ENCODE measurements at places on chromosomes 12 and 14.

DNA sequence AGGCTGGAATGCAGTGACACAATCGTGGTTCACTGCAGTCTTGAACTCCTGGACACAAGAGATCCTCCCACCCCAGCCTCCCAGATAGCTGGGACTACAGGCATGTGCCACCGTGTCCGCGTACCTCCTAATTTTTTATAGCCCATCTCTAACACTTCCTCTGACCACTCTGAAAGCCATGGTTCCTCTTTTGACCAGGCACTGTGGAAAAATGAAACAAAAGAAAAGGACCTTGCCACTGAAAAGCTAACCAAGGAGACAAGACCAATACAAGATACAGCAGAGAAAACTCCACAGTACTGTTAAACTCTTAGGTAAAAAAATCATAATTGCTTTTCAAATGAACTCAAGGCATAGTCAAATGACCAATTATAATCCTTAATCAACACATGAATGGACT, 233.3 kb downstream of the NEDD1 start:
- no peak overlapping the region for H3K4me3 ChIP-seq
- no peak overlapping the region for H3K27ac ChIP-seq
- H3K27me3 ChIP-seq: peaks cover 10% of the 10 kb centered on the region
- no peaks in the 10 kb centered on the region for H3K36me3 ChIP-seq
- DNase-seq: no peak

DNA sequence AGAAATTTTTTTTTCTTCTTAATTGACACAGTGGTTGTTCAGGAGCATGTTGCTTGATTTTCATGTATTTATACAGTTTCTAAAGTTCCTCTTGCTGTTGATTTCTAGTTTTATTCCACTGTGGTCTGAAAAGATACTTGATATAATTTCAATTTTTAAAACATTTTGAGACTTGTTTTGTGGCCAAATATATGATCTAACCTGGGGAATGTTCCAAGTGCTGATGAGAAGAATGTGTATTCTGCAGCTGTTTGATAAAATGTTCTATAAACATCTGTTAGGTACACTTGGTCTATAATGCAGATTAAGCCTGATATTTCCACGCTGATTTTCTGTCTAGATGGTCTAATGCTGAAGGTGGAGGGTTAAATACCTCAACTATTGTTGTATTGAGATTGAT, 151.4 kb upstream of the IFNG-AS1 start:
- no peak overlapping the region for H3K27ac ChIP-seq
- H3K27me3 ChIP-seq: peaks cover 7% of the 10 kb centered on the region
- no peaks in the 10 kb centered on the region for H3K4me1 ChIP-seq
- H3K4me3 ChIP-seq: no peak overlapping the region
- no peak for DNase-seq

- no peak overlapping the region for H3K4me3 ChIP-seq
- H3K4me1 ChIP-seq: peaks cover 2% of the 10 kb centered on the region
- no peak overlapping the region for H3K27ac ChIP-seq
These were observed 60.4 kb downstream of the TTC9 start for GRCh38 chr14:70702161-70702560.

DNA sequence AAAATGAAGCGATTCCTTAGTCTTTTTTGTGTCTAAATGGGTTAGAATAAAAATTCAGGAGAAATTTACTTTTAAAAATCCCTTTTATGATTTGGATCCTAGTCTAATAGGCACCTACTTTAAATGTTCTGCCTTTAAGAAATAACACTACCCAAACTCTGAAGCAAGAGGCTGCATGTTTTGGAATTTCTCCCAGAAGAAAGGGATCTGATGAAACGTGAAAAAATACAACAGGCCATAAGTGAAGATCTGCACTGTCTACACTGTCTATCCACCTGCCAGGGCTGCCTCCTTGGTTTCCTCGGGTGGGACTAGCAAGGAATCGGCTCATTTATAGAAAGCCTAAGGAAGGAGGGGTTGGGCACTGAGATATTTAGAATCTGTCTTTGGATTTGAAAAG, 22.1 kb downstream of the ACVR1B start:
- no peak for DNase-seq
- H3K27ac ChIP-seq: no peak overlapping the region
- H3K4me3 ChIP-seq: peak overlapping the region; percentile 13
- peaks cover 73% of the 10 kb centered on the region for H3K4me1 ChIP-seq
- peaks cover 11% of the 10 kb centered on the region for H3K36me3 ChIP-seq
- peaks cover 24% of the 10 kb centered on the region for H3K27me3 ChIP-seq

DNA sequence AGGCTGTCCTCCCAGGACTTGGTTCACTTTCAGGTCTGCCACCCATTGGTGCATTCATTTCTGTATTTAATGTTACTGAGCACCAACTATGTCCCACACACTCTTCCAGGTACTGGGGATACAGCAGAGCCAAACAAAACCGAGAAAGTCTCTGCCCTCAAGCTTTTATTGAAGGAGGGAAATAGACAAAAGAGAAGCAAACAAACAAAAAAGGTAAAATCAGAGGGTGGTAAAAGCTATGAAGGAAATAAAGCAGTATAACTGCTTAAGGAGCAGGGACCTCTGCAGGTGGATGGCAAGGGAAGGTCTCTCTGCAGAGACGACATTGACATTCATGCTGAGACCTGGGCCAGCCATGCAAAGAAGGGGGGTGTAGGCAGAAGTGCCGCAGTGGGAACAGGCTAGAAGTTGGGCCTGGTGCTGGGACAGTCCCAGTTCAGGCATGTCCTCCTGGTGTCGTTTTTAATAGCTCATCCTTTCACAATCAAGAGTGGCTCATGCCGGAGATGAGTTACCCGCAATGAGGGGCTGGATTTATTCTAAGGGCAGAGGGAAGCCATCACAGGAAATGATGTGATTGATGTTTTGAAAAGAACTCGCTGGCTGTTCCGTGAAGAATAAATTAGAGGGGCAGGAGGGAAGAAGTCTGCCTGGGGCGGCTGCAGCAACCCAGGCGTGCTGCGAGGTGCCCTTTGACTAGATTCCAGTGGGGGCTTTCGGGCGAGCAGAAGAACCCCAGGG, 72.8 kb downstream of the IRF2BPL start:
- no peaks in the 10 kb centered on the region for H3K27me3 ChIP-seq
- H3K4me3 ChIP-seq: peak overlapping the region; percentile 74
- DNase-seq: peak; percentile 51
- H3K4me1 ChIP-seq: peaks cover 77% of the 10 kb centered on the region
- H3K36me3 ChIP-seq: no peaks in the 10 kb centered on the region
- H3K27ac ChIP-seq: peak overlapping the region; percentile 90

DNA sequence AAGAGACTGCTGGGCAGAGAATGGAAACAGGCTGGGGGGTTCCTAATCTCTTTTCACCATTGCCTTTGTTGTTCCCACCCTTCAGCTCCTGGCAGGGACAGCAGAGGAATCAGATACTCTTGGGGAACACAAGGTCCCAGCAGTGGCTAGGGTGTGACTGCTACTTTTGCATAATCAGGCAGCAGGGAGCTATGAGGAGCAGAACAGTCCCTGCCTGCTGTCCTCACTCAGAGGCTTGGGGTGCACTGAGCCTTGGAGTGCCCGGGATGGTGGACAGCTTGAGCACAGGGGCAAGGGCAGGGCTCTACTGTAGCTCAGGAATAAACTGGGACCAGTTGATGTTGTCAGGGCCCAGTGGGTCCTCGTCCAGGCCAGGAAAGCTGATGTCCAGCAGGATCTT, 1.5 kb upstream of the TEX52 start:
- peaks cover 6% of the 10 kb centered on the region for H3K4me1 ChIP-seq
- H3K36me3 ChIP-seq: peaks cover 35% of the 10 kb centered on the region
- no peak overlapping the region for H3K27ac ChIP-seq

All from activated T-helper 1 cell treated with anti-CD3 and anti-CD28 coated beads, Interleukin-12 subunit alpha, Interleukin-12 subunit beta, Interleukin-2, Interleukin-4 antibody, amounts not matched to agents 30 ng/mL and 10 ng/mL and 1 ng/mL, durations not matched to agents 14 hours and 24 hours and 36 hours (primary cell).